ENCODE measurements at places on chromosomes 5 and 9.

DNA sequence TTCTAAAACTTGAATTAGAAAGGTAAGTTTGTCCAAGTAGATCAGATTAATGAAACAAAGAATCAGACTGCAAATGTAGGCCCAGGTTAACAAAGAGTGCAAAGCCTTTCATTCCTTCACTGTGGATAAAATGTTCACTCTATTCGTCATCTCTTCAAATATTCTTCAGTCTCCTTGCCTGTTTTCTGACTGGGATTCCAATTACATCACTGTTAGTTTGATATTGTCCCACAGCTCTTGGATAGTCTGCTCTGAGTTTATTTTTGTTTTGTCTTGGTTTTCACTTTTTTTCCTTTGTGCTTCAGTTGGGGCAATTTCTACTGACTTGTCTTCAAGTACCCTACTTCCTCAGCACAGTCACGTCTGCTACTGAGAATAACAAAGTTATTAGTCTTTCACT is 38.5 kb upstream of the GZMA start:
- DNase-seq = no peak

DNA sequence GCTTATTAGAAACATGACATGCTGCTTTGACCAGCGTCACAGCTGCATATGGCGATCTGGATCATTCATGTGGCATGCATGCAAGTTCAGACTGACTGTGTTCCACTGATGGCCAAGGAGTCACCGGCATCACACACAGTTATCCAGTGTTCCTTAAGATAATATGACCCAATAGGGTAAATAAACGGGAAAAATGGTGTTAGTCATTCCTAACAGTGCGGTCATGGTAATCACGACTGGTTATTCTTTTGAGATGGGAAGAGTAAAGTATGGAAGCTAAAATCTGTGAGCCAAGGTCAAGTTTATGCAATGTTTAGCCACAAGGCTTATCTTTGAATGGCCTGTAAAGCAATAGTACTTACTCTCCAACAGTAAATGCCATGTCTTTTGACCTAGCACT is 29.3 kb upstream of the LVRN start:
- DNase-seq = no peak

- no peak for DNase-seq
Observed at GRCh38 chr5:8729437-8729836, 816.4 kb downstream of the SEMA5A start.

DNA sequence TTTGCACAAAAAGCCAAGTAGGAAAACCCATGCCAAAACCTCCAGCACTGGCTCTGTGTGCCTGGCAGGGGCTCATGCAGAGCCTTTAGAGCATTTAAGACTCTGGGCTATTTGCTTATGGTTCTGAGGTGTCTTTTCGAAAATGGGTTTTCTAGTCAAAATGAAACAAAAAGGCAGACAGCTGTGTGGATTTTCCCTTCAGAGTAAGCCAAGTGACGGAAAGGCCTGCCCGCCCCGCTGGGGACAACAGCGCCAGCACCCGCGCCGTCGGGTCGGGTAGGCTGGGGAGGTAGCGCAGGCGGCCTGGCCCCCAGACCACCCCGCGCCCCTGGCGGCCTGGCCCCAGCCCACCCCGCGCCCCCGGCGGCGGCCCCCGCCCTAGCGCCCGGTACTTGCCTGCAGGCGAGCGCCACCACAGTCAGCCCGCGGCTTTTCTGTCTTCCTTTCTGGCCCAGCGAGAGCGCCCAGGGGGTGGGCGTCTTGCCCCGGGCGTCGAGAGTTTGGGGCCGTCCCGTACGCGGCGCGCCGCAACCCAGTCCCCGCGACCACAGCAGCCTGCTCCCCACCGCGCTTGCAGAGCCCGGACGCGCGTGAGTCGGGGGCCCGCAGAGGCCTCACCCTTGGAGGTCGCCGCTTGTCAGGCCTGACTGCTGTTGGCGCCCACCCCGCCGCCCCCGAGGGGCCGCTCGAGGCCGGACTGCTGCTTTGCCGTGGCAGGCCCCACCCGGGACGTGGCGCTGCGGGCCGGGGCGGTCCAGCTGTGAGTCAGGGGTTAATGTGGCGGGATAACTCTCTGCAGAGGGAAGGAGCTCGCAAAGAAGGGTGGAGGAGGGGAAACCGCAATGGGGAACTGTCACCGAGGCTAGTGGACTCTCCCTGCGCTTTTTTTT is at the start of gene TICAM2:
Gene TICAM2 (minus strand): TSS at position 779 of the 890 bp plus-strand sequence. CDS start 21,223 bp downstream, outside the sequence.
- peak; percentile 79 for DNase-seq

DNA sequence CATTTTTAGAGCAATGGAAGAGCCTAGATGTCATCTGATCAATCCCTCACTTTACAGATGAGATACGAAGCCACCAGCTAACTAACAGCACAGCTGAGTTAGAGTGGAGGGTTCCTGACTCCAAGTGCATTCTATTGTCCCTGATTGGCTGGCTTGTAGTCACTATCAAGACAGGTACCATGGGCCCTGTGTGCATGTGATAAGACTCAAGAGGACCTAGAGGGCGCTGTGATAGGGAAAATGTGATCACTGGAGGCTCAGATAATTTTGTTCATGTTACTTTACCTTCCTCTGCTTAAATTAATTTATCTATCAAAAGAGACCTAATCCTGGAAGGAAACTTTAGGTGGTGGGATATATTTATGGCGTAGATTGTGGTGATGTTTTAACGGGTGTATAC is 19.5 kb upstream of the SNAPC3 start:
- DNase-seq = peak; percentile 47

DNA sequence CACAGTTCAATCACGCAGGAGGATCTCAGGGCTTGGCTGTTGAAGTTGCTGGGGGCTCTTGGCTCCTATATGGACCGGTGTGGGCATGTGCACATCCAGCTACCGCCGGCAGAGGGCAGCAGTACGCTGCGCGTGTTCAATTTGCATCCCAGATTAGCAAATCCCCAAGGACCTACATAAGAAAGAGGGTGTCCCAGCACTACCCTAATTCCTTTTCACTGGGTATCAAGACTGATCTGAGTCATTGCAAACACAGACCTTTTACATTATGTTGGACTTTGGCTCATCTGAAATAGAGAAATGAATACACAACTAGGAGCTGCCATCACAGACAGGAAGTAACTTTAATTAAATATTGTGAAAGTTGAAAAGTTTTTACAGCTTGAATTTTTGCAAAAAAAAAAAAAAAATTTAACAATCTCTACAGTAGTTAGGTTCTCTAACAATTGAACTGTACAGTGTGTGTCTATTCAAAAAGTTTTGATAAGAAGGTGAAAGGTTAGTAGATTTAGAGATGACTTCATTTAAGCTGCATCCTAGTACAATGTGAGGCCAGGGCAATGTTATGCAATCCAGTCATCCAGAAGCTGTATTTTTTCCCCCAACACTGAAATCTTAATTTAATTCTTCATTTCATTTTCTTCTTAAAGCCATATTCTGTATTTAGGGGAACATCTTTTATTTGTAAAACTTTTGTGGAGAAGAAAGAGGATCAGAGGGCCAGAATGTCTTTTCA is 404.0 kb downstream of the EBF1 start:
- DNase-seq = peak; percentile 86

GRCh38 chr9:3804103-3804502 is 278.3 kb upstream of the RFX3 start:
- DNase-seq = no peak

DNA sequence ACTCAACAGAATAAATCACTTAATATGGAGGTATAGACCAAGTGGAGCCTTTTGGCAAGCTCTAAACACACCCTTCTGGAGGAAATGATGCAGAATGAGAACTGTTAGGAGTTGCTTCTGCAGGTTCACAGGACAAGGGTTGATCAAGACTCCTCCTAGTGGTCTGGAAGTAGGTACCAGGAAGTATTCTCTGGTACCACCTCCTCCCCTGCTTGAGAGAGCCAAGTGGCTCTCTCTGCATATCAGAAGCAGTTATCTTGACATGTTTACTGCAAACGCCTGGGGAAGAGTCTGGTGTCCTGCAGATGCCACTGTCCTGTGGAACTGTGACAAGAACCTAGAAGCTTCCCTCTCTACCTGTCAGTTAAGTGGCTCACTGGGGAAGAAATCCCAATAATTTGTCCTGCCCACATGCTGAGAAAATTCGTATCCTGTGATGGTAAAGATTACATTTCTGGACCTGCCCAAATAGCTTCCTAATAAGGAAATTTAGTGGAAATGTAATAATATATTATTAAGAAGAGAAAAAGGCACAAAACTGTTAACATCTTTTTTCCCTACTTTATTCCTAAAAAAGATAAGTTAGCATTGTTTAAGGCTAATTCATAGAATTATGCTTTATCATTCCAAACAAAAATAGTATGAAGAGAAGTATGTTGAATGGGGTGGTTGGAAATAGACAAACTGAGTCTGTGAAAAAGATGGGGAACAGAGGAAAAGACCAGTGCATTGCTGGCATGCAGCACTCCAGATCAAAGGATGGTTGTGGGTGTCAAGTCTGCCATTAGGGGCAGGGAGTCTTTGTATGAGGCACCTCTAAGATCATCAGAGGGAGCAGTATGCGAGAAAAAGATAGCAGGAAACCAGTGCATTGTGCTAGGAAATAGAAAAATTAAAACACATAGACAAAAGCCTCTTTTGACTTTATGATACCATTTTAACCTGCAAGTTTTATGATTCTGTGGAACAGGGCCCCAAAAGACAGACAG is 118.8 kb downstream of the CDC42SE2 start:
- peak; percentile 21 for DNase-seq

DNA sequence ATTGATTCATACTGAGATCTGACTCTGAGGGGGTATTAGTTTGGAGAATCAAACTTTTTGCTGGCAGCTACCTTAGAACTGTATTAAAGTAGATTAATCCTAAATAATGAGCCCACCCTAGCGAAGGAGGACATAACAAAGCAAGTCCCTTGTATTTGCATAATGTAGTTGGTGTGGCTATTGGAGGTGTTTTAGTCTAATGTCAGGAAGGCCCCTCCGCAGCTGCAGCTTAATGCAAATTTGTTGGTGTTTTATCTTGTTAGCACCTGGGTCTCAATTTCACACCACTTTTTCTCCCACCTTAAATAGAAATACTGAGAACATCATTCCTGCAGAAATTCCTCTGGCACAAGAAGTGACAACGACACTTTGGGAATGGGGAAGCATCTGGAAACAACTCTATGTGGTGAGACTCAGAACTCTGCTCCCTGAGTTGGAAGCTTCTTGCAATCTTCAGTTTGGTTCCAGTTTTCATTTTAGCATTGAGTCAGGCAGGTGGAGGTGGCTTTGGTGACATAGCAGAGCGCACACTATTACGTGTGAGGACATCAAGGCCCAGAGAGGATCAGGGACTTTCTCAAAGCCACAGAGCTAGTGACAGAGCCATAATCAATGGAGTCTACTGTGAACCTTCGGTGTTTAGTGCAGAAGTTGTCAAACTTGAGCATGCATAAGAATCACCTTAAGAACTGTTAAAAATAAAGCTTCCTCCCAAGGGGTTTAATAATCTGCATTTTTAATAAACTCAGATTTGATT is 33.9 kb downstream of the DOCK2 start:
- no peak for DNase-seq

GRCh38 chr5:54653956-54654614 is 136.5 kb downstream of the SNX18 start:
- DNase-seq = no peak

DNA sequence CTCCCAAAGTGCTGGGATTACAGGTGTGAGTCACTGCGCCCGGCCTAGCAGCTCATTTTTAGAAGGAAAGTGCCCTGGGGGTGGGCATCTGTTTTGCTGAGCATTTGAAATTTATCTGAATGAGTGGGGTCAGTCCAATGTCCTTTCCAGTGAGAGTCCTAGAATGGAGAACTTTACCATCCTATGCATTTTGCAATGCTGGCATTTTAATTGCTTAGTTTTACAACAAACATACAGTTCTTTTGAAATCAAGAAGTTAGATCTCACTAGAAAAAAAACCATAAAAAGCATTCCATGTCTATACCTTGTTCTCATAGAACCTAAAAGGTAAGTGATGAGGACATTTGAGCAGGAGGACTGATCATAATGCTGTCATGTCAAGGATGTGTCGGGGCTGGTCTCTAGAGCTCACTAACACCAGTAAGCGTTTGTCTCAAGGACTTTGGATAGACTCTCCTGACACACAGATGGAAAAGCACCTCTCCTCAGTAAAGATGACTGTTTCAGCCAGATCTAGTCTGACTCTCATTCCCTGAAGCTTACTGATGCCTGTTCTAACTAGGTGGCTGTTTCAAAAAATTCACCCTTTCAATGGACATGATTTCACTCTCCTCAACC is 83.9 kb downstream of the DCP2 start:
- no peak for DNase-seq

DNA sequence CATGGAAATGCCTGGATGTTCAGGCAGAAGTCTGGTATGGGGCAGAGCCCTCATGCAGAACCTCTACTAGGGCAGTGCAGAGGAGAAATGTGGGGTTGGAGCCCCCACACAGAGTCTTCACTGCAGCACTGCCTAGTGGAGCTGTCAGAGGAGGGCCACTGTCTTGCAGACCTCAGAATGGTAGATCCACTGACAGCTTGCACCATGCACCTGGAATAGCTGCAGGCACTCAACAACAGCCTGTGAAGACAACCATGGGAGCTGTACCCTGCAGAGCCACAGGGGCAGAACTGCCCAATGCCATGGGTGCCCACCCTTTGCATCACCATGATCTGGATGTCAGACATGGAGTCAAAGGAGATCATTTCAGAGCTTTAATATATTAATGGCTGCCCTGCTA is 36.9 kb downstream of the TRIP13 start:
- no peak for DNase-seq

- DNase-seq = no peak
Observed at GRCh38 chr5:40030661-40031060, 605.9 kb upstream of the DAB2 start.

GRCh38 chr5:94702729-94703128 is 84.3 kb downstream of the SLF1 start:
- no peak for DNase-seq

DNA sequence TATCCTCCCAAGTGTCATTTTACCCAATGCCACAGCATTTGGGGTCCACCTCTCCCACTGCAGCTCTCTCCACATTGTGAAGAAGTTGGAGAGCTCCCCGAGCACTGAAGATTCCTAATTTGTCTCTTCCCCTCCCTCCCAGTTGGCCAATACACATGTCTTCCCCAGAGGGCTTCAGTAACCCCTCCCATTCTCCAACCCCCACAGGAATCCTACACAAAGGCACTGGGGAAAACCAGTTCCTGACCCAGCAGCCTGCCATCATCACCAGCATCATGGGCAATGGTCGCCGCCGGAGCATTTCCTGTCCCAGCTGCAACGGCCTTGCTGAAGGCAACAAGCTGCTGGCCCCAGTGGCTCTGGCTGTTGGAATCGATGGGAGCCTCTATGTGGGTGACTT is 87.3 kb upstream of the WWC1 start:
- no peak for DNase-seq

DNA sequence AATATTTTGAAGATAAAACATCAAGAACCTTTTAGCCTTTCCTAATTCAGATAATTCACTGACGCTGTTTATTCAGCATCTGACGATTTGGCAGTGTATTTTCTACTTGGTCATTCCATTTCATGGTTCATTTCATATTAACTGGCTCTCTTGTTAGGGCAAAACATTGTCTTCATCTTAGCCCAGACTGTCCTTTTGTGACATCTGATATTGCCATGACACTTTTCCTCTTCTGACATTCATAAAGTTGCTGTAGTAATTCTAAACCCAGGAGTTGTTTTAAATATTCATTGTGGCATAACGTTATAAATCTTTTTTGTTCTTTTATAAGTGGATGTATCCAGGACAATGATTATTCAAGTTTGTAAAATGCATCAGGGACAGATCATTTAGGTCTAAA is 1.8 kb downstream of the SCAMP1 start:
- DNase-seq = no peak
